LoVo (cell line): ENCODE measurements at places on chromosomes 16 and 17.

GRCh38 chr16:56860226-56861020 is 4.6 kb upstream of the SLC12A3 start:
- no peak for DNase-seq

- no peak for DNase-seq
Measured at GRCh38 chr16:12474806-12475410, 328.8 kb downstream of the CPPED1 start.

DNA sequence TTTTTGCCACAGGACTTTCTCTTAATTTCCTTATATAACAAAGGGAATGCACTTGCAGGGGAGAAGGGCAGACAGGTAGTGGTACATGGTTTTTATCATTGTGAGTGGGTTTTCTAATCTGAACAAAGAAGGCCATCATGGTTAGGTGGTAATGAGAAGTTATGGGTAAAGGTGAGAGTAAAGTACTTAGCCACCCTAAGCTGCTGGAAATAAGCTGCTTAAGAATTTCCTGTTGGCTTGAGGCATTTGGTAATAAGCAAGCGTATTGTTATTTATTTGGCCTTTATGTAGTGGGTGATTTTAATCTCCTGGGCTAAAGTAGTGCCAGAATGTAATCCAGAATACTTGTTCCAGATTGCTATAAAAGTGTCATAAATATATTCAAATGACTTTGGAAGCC is 27.1 kb downstream of the TAC4 start:
- no peak for DNase-seq

DNA sequence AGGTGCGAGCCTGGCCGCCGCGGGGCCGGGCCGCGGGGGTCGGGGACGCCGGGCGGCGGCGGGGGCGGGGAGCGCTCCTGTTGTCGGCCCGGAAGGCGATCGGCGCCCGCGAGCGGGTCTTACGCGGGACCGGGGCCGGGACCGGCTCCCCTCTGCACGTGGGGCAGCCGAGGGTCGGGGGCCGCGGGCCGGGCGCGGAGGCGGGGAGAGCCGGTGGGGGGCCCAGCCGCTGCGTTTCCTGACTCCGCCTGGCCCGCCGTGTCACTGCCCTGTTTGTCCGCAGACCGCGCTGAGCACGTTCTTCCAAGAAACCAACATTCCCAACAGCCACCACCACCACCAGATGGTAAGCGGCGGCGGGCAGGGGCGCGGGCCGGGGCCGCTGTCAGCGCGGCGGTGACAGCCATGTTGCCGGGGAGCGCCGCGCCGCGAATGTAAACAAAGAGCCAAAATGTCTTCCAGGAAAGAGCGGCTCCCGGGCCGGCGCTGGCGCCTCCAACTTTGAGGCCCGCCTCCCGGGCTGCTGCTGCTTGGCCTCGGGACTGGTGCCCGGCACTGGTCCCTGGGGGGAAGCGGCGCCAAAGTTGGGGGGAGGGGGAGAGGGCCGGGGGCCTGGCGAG is 586 bp downstream of the UBALD2 start:
- DNase-seq, result peak; percentile 53

DNA sequence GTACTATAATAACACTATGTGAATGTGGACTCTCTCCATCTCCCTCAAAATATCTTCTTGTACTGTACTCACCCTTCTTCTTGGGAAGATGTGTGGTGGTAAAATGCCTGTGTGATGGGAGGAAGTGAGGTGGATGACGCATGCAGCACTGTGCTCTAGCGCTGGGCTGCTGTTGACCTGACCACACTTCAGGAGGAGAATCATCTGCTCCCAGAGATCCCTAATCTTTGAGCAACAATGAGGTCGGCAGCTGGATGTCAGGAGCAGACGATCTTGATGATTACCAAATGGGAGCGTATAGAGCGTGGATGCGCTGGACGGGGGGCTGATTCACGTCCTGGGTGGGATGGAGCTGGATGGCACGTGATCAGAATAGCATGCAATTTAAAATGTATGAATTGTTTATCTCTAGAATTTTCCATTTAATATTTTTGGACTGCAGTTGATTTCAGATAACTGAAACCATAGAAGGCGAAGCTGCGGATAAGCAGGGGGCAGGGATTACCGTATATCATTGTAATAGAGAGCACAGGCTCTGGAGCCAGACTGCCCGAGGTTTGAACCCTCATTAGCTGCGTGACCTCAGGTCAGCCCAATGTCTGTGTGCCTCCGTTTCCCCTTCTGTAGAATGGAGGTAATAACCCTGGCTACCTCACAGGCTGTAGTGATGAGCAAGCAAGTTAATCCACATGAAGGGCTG is 23.7 kb upstream of the CYLD start:
- no peak for DNase-seq

GRCh38 chr16:77359065-77359502 is 75.8 kb downstream of the ADAMTS18 start:
- no peak for DNase-seq

DNA sequence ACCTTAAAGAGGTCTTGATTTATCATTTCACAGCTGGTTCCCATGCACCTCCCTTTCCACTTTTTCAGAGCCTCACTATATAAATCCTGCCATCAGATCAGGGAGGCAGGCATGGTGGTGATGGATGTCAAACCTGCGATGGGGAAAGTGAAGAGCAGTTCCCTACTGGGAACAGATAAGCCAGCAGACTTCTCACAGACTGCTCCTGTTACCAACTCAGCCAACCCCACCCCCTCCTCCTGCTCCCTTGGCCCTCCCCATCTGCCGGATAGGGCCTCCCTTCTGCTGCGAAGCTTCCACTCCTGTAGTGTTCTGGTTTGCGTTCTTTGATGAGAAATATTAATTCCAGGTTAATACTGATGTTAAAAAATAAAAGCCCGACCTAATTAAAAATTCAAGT is 232.1 kb downstream of the STX8 start:
- DNase-seq, result no peak

DNA sequence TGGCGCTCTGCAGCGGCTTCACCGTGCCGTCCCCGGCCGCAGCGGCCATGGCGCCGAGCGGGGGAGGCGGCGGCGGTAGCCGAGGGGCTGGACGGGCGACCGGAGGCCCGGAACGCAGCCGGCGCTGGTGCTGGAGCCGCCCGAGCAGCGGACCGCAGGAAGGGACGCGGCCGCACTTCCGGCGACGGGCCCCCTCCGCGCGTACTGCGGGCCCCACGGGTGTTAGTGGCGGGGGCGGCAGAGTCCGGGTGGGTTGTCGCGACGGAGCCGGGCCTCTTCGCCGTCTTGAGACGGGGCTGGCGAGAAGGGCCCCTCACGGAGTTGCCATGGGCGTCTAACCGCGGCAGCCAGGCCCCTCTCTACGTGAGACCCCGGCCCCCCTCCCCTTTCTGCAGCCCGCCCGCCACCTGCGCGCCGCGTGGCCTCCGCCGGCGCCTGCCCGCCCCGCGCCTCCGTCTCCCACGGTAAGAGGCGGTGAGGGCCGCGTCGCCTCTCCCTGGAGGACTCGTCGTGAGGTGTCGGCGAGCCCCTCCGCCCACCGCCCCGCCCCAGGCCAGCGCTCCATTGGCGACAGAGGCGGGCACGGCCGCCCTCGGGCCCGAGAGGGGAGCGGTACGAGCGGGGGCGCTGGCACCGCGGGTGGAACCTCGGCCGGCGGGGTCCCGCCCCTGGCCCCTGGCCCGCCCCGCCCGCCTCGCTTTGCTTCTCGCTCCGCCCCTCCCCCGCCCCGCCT is at the start of the genes VPS9D1 and ZNF276:
VPS9D1 (minus strand) TSS at position 86 of the 733 bp plus-strand sequence; CDS start at position 49, 37 bp downstream.
ZNF276 (plus strand) TSS at position 725 of the 733 bp plus-strand sequence. CDS start 104 bp downstream, outside the sequence.
- DNase-seq, result peak; percentile 83

GRCh38 chr17:39264119-39264518 is 38.4 kb upstream of the STAC2 start:
- DNase-seq, result no peak

GRCh38 chr16:63050391-63050790 is 1014.2 kb upstream of the CDH8 start:
- no peak for DNase-seq

- DNase-seq, result no peak
Measured at GRCh38 chr17:36213695-36214094, 2.8 kb downstream of the CCL4L2 start.

DNA sequence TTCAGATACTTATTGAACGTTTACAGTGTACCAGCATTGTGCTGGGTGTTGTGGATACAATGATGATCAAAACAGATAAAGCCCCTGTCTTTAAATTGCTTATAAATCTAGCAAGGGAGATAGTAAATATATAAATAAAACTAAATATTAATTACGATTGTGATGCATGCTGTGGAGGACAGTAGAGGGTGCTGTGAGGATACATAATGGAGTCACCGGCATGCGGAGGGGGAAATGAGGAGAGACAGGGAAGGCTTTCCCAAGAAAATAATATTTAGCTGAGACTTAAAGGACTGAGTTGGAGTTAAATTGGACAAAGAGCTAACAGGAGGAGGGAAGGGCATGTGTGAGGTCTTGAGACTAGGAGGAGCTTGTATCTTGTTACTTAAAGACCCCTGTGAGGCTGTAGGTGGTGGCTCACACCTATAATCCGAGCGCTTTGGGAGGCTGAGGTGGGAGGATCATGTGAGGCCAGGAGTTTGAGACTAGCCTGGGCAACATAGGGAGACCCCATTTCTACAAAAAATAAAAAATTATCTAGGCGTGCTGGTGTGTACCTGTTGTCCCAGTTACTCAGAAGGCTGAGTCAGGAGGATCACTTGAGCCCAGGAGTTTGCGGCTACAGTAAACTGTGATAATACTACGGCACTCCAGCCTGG is 2.4 kb downstream of the DHRS7B start:
- DNase-seq, result no peak

- no peak for DNase-seq
Measured at GRCh38 chr17:79276821-79277220, 202.2 kb downstream of the ENGASE start.
